ENCODE measurements at places on chromosomes 16 and 17.

- no peak overlapping the region for H3K27ac ChIP-seq
- H3K4me1 ChIP-seq, result no peaks in the 10 kb centered on the region
- no peaks in the 10 kb centered on the region for H3K36me3 ChIP-seq
- DNase-seq, result peak; percentile 58
- no peaks in the 10 kb centered on the region for H3K27me3 ChIP-seq
These were observed 8.5 kb upstream of the ZC3H18 start for GRCh38 chr16:88561485-88562359.

DNA sequence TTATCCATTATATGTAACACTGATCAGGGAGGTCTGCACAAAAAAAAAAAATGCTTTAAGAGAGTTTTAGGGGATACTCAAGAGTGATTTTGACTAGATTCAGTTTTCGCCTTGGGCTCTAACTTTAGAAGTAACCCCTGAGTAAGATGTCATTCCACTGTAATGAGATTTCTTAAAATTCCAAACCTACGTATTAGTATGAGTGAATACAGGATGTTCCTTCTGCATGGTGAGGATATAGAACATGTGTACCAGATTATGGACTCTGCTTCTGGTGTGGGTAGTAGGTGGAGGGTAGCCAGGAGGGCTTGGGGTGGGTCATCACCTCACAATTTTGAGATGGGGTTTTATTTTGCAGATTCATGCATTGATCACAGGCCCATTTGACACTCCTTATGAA, 4.3 kb downstream of the UBE2Z start:
- peaks cover 3% of the 10 kb centered on the region for H3K4me1 ChIP-seq
- no peak overlapping the region for H3K27ac ChIP-seq
- no peak overlapping the region for H3K4me3 ChIP-seq
- no peaks in the 10 kb centered on the region for H3K27me3 ChIP-seq

DNA sequence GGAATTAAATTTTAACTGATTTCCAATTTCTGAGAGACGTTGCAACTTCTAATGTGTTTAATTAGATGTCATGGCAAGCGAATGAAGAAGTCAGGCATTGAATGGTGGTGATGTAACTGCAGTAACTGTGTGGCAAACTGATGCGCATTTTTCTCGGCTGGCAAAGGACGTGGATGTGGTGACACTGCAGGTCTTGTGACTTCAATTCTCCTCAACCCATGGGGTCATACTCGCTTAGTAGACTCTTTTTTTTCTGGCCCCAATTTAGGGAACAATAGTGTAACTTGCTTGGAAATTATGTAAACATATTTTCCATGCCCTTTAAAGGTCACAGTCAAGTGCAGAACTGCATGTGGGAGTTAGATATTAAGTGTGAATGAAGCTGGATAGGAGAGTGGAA, 1.9 kb upstream of the FAM20A start:
- H3K27ac ChIP-seq, result no peak overlapping the region
- peaks cover 4% of the 10 kb centered on the region for H3K4me1 ChIP-seq
- H3K4me3 ChIP-seq, result no peak overlapping the region

DNA sequence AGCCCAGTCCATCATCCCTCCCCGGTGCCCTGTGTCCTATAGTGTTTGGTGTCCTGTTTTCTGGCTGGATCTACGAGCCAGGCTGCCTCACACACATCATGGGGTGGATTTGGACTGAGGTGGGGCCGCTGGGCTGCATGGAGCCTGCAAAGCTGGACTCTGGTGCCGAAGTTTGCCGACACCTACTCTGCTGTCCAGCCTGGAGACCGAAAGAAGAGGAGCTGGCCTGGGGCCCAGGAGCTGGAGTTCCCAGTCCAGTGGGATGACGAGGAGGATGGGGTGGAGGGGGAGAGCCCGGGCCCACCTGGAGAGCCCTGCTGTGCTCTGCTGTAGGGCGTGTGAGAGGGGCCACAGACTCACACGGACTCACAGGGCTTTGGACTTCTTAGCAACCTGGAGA, 40.3 kb upstream of the ENPP7 start:
- no peak overlapping the region for H3K27ac ChIP-seq
- no peaks in the 10 kb centered on the region for H3K27me3 ChIP-seq
- no peak overlapping the region for H3K4me3 ChIP-seq
- H3K4me1 ChIP-seq, result no peaks in the 10 kb centered on the region

GRCh38 chr16:74281300-74281699, 15.3 kb upstream of the PSMD7 start:
- no peaks in the 10 kb centered on the region for H3K27me3 ChIP-seq
- peaks cover 15% of the 10 kb centered on the region for H3K4me1 ChIP-seq
- H3K27ac ChIP-seq, result no peak overlapping the region
